ENCODE measurements at places on chromosomes 7 and 10. TPM values are rescaled to one million over a fixed set of nuclear protein-coding genes. Genes with fewer than 3 reads are reported as not detected.
A peak's percentile ranks its signal among the peaks of the same experiment; 100 is the strongest.

DNA sequence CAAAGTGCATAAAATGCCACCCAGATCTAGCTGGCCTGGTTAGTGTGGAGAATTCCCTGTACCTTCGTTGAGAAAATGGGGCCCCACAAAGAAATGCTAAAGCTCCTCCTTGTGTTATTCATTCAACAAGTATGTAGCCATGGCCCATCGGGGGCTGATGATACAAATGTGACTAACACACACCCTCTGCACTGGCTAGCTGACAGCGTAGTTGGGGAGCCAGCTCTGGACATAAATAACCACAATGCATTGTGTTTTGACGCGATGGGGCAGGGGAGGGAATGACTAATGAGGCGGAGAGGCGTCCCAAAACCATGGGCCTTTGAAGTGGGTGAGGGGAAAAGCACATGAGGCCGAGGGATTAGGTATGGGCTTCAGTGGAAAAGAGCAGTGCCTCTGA is 28.2 kb upstream of the ASL start:
- DNase-seq = peak; percentile 93

DNA sequence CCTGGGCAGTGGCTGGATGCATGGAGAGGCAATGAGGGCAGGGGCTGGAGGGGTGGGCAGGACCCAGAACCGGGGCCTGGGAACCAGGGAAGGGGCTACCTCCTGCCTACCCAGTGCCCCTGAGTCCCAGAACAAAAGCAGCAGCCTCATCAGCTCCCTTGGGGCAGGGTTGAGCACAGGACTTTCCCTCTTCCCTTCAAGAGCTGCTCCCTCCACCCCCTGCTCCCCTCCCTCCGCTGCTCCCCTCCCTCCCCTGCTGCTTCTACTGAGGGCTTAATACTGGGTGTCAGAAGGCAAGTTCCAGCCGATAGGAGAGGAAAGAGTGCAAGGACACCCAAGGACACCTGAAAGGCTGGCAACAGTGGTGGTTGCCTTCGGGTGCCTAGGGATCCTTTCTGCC is 28.2 kb upstream of the INMT start:
- no peak for DNase-seq

- no peak for DNase-seq
Measured at GRCh38 chr10:32417911-32418547, 27.9 kb upstream of the CCDC7 start.

Gene RADIL
- 9.3 TPM for total RNA-seq

DNA sequence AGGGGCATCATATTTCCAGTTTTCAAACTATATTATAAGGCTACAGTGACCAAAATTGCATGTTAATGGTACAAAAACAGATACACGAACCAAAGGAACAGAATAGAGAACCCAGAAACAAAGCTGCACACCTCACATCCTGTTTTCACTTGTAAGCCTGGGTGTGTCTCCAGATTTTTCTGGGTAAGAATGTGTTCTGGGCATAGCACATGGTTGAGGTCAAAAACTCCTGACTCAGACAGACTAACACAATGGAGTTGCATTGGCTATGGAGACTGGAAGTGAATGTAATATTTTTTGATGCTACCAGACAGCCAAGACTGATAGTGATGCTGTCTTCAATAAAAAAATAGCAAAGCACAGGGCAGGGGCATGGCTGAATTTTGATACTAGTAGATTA is 1175.2 kb downstream of the NXPH1 start:
- DNase-seq = peak; percentile 9

Gene MYOZ1
- 0.17 TPM for total RNA-seq

Gene PALD1
- total RNA-seq = 0.80 TPM

DNA sequence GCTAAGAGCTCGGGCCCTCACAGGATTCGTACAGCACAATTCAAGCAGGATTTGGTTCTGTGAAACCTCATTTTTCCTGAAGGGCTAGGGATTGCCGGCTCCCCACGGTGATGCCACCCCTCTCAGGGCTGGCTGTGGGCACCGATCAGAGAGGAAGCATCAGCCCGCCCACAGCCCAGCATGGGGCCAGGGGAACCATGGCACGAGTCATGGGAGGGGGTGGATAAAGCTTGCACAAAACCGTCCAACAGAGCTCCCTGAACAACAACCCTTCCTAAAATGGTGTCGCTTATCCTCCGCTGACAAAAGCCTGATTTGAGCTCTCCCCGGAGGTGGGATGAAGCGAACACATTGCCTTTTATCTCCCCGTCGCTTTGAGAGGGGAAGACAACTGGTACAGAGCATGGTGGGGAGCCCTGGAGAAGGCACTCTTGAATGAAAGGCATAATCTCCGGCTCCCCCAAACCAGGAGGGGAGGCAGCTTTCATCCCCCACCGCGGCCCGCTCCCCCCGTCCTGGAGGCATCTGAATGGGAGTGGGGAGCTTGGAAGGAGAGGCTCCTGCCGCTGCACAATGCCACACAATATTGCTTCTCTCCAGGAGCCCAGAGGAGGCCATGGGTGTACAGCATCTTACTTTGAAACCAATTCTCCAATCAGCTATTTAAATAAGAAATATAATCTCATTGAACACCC is 144.0 kb downstream of the RPS24 start:
- DNase-seq = no peak

DNA sequence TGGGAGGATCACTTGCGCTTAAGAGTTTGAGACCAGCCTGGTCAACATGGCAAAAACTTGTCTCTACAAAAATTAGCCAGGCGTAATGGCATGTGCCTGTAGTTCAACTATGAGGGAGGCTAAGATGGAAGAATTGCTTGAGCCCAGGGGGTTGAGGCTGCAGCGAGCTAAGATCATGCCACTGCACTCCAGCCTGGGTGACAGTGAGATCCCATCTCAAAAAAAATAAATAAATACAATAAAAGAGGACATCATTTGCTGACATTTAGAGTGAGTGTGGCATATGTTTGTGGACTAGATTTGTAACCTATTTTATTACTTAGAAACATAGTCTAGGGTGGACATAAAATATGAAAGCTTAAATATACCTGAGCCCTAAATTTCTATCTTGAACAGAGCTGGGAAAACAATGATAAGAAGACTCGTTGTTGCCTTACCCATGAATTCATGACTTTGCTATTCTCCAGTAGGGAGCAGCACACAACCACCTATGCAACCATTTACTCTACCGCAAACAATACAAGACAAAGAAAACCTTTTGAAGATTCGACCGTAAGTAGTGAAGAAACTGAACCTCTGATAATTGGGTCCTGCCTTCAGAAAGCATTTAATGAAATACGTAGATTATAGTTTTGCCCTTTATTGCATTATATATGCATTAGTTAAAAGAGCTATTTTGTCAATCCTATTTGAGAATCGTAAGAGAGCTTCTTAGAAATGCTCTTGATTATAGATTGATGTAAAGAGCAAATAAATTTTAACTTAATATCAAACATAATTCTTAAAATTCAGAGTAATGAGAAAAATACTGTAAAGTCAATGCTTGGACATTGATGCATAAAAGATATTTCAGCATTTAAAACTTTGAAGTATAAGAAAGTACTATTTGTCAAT is 83.5 kb downstream of the GNAT3 start:
- DNase-seq = peak; percentile 73

- DNase-seq = peak; percentile 9
Measured at GRCh38 chr10:17783751-17784150, 25.4 kb upstream of the MRC1 start.

DNA sequence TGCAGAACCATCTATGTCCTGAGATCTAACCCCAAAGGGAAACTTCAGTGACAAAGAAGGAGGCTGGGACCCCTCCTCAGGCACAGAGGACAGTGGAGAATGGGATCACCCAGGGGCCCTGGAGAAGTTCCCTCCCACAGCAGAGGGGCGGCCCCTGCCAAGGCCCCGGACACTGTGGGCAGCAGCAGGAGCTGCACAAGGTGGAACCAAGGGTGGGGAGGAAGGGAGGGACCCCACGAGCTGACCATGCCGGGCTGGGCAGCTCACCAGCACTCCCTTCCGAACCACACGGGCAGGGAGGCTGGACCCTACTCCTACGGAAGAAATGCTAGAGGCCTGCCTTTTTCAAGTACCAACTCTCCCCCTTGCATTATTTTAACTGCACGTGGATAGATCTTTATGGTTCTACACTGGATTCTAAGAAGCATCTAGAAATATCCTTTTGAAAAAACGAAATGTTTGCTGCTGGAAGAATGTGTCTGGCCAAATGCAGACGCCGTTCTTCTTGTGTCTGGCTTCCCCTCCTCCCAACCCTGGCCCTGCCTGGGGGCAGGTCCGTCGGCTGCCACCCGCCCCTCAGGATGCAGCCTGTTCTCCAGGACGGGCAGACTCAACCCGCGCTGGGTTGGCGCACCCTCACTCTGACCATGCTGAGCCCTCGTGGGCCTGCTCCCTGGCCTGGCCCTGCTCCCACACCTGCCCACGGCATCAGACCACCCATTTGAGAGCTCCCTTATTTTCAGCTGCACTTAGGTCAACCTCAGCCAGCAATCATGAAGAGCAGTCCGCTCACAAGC is 193.9 kb downstream of the TCERG1L start:
- DNase-seq = no peak

Gene CLDN4
- 724 TPM for total RNA-seq

DNA sequence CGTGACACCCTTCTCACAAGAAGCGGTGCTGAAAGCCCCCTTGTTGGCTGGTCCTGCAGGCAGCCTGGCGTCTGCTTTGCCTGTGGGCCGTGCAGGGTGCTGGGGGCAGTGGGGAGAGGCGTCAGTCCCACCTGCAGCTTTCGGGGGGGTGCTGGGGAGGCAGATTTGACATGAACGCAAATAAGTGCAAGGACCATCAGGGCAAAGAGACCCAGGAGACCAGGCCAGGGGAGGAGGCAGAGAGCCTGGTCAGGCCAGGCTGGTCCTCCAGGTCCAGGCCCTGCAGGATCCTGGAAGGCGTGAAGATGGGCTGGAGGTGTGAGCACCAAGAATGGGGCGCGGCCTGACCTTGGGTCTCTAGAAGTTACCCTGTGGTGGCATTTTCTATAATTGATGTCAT is 81.6 kb downstream of the MGMT start:
- DNase-seq = no peak

DNA sequence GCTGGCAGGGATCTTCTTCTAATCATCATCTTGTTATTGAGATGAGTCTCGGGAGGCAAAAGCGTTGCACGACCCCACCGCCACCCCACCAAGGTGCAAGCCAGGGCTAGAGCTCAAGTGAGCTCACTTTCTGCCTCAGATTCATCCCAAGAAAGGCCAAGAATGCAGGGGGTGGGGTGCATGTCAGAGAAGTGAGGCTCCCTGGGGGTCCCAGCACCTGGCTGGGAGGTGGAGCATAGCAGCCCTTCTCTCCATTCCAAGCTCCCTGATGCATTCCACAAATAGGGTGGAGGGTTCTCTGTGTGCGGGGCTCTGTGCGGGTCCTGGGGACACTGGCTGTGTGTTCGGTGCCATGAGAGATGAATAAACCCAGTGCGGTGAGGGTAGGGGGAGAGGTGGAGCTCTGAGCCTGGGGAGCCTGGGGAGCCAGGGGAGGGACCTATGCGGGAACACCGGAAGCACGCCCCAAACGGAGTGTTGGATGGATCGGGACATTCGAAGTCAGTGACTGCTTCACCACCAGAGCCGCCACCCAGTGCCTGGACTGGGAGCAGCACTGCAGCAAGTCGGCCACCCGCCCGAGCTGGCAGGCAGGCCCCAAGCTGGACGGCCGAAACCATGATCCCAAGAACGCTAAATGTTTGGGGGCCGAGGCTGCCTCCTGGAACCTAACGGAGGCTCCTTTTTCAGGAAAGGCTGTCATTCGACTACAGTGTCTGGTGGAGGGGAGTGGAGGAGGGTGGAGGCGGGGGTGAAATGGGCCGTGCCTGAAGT is 17.9 kb upstream of the HMX3 start:
- DNase-seq = no peak

DNA sequence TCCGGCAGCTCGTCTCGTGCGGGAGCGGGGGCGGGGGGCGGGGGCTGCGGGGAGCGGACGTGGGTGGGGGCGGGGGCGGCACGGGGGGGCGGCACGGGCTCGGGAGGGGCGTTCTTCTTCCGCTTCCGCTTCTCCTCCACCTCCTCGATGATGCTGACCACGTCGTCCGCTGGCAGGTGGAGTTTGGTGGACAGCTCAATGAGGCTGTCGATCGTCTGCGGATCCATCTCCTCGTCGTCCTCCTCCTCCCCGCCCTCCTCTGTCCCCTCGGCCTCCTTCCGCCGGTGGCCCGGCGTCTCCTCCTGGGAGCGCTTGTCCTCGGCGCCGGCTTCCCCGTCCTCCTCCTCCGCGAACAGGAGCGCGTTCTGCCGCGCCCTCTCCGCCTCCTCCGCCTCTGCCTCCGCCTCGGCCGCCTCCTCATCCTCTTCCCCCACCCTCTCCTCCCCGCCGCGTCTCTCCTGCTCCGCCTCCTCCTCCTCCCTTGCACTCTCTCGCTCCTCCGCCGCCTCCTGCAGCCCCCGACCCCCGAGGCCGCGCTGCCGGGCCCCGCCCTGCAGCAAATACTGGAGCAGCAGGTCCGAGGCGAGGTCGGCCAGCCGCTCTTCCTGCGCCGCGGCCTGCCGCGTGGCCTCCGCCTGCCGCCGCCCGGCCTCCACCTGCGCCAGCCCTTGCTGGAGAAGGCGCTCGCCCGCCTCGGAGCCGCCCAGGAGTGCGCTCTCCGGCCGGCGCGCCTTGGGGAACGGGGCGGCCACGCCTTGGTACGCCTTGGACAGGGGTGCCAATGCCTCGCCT is 1.9 kb downstream of the VGF start:
- DNase-seq = peak; percentile 47

DNA sequence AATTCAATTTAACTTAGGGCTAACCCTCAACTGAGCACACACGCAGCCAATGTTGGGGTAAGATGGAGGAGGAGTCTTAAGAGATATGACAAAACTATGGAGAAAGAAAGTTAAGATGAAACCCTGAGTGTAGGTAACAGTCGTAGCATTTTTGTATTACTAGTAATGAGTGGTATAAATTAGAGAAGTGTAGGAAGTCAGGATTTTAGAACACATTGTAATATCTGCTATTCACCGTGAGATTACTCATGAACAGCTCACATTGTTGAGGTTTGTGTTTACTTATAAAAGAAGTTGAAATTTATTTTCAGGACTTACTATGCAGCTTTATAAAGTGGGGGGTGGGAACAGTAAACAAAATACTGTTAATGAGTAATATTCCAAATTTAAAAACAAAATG is 107.2 kb downstream of the ARHGAP21 start:
- peak; percentile 59 for DNase-seq

GRCh38 chr10:119734396-119735332 is 8.8 kb downstream of the INPP5F start:
- peak; percentile 60 for DNase-seq

GRCh38 chr10:5584895-5585516 is 60.2 kb downstream of the CALML3 start:
- peak; percentile 91 for DNase-seq

Gene AGAP6
- total RNA-seq = 35.9 TPM

GRCh38 chr7:48424731-48425130 is 253.5 kb downstream of the ABCA13 start:
- DNase-seq = peak; percentile 75

Gene MBL2
- total RNA-seq = 0.17 TPM

GRCh38 chr7:156445997-156446761 is 194.4 kb upstream of the RNF32 start:
- no peak for DNase-seq

Gene NPSR1
- not detected for total RNA-seq

Gene C10orf105
- total RNA-seq = not detected

DNA sequence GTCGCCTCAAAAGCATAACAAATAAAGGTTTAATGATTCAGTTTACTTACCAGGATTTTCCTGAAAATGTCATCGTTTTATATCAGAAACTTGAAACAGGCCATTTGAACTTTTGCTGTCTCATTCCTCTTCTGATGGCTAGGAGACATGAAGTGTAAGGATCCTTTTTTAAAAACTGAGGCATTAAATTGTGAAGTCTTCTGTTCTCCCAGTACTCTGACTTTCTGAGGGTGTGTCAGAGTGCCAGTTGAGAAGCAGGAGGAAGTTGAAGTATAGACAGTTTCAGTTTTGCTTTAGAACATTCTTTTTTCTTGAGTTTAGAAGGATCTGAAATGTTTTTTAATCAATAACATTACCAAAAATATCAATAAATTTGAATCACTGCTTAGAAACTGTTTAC is at the start of gene SAMD9L:
Gene SAMD9L (minus strand): TSS at position 242 of the 400 bp plus-strand sequence. CDS start 12,414 bp downstream, outside the sequence.
- peak; percentile 13 for DNase-seq
